ENCODE measurements at places on chromosomes 5 and 9. TPM values are rescaled to one million over a fixed set of nuclear protein-coding genes. Genes with fewer than 3 reads are reported as not detected.

The CCDC152 gene
- 2.1 TPM for polyA plus RNA-seq

- DNase-seq, result no peak
Observed at GRCh38 chr5:111237470-111237869, 13.3 kb downstream of the CAMK4 start.

The PDLIM4 gene
- 57.1 TPM for polyA plus RNA-seq

DNA sequence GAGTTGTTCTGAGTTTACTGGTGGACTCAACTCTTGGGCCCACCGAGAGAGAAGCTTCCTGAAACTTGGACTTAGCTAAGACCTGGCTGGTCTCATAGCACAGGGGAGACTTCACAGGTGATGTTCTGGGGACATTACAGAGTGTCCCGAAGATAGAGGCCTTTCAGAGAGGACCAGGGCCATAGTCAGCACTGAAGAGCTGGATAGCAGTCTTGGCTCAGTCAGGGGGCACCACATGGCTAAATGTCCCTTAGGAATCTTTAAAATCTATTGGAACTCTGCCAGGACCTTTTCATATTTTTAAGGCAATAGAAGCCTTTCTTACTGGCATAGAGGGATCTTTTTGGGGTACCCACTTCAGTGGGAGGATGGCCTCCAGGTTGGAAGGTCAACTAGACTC lies 59.8 kb upstream of the CPLX2 start:
- DNase-seq, result no peak

- no peak for DNase-seq
Observed at GRCh38 chr5:86070719-86071118, 547.0 kb upstream of the COX7C start.

GRCh38 chr5:145908206-145908960 lies 28.0 kb upstream of the SH3RF2 start:
- DNase-seq, result no peak

The LCN15 gene
- polyA plus RNA-seq, result not detected

- no peak for DNase-seq
Observed at GRCh38 chr5:65730910-65731309, 8.9 kb downstream of the NLN start.

The FOXD1 gene
- polyA plus RNA-seq, result 73.9 TPM

DNA sequence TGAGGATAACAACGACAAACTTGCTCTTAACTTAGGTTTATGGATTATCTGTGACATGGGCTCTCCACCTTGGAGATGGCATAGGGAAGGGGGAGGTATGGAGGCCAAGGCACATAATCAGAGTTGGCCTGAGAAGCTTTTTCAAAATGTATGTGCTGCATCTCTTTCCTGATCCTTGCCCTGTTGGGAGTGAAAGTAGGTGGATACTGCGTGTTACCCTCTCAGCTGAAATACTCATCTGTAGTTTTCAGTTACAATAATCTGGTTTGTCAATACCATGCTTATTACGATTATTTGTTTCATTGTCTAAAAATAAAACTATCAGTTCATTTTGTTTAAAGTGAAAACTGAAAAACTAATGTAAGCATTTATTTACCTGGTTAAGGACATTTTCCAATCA lies 86.7 kb downstream of the SLC44A1 start:
- no peak for DNase-seq

The ZNF189 gene
- polyA plus RNA-seq, result 2.9 TPM

- DNase-seq, result no peak
Observed at GRCh38 chr5:172817664-172818063, 16.4 kb upstream of the ERGIC1 start.

The OR1Q1 gene
- 0.29 TPM for polyA plus RNA-seq

The PTGDS gene
- polyA plus RNA-seq, result not detected

The SOHLH1 gene
- polyA plus RNA-seq, result not detected

The NADK2 gene
- polyA plus RNA-seq, result 9.7 TPM

DNA sequence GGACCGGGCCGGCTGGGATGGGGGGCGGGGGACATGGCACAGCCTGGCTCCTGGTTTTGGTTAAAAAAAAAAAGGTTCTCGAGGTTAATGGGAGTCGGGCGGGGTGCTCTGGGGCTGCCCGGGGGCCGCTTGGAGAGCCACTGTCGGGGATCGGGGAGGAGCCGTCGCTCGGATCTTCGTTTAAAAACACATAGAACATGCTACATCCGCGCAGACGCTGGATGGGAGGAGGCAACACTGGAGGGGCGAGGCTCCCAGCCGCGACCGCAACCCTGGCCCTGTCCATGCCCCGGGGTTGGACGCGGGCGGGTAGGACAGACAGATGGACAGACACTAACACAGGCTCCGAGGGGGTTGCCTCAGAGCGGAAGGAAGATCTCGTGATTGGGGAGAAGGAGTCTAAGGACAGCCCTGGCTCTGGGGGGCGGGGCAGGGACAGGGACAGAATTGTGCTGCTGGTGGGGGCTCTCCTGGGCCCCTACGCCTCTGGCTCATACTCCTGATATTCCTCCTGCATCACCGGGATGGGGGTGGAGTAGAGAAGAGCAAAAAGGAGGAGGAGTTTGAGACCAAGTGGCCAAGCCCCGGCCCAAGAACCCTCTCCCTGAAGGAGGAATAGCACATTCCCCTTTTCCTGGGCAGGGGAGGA lies 9.9 kb downstream of the SNCB start:
- no peak for DNase-seq
